Stimulated activated CD4-positive, alpha-beta T cell treated with anti-CD3 and anti-CD28 coated beads, TNF-alpha, amount 100 ng/mL, for 48 hours (primary cell): ENCODE measurements at places on chromosomes 1 and 21.
A peak's percentile ranks its signal among the peaks of the same experiment; 100 is the strongest.

DNA sequence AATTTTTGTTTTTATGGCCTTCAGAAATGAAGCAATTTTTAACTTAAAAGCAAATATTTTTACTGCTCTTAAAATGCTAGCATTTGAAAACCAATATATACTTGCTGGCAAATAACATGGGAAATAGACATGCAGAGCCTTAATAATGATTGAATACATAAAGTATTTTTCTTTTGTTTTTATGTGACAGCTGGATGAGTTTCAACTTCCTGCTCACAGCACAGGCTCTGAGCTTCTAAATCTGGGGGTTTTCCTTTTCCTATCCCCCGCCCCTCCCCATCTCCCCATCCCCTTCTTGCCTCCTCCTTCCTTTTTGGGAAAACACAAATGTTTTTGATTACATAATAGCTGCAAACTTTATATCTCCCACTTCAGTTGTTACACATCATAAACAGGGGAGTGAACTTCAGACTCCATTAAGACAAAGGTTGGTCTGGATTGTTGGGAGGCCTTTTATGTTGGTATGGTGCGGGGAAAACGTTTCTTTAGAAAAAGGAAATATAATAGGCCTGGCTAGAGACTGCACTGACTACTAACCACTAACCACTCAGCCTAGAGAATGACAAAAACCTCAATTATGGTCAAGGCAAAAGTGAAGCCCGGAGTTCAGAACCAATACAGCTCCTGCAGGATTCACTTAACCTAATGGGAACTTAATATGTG lies 116.1 kb upstream of the GORAB start:
- DNase-seq, result no peak

GRCh38 chr1:42133809-42134526 lies 19.2 kb upstream of the GUCA2B start:
- no peak for DNase-seq

GRCh38 chr21:34579411-34579810 lies 35.5 kb downstream of the RCAN1 start:
- DNase-seq, result no peak

- DNase-seq, result no peak
Observed at GRCh38 chr1:5637171-5637570, 355.1 kb downstream of the NPHP4 start.

DNA sequence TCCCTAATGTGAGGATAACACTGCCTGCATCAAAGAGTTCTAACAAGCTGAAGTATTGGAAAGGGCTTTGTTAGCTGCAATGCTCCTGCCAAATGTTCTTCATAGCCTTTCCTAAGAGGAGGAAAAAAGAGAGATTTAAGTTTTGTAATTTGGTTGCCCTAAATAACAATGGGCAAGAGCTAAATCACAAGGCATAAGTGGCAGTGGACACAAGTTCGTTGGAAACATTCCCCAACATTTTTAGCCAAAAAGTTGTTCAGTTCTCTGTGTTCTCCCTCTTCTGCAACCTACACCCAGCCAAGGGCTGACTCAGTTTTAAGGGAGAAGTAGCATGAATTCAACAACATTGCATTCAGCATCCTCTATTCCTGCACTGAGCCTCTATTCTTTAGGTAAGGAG lies 2.6 kb upstream of the UQCRHL start:
- no peak for DNase-seq

- DNase-seq, result no peak
Observed at GRCh38 chr1:158203693-158204457, 23.2 kb downstream of the CD1D start.

DNA sequence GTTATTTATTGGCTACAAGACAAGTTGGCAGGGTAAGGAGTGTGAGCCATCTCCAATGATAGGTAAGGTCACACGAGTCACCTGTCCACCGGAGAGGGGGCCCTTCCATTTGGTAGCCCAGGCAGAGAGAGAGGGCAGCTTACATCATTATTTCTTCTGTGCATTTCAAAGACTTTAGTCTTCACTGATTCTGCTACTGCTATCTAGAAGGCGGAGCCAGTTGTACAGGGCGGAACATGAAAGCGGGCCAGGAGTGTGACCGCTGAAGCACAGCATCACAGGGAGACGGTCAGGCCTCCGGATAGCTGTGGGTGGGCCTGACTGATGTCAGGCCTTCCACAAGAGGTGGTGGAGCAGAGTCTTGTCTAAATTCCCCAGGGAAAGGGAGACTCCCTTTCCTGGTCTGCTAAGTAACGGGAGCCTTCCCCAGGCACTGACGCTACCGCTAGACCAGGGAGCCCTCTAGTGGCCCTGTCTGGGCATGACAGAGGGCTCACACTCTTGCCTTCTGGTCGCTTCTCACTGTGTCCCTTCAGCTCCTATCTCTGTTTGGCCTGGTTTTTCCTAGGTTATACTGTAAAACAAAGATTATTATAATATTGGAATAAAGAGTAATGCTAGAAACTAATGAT lies 36.7 kb downstream of the ZNF695 start:
- peak; percentile 14 for DNase-seq

GRCh38 chr1:240029418-240029817 lies 62.3 kb upstream of the FMN2 start:
- no peak for DNase-seq

DNA sequence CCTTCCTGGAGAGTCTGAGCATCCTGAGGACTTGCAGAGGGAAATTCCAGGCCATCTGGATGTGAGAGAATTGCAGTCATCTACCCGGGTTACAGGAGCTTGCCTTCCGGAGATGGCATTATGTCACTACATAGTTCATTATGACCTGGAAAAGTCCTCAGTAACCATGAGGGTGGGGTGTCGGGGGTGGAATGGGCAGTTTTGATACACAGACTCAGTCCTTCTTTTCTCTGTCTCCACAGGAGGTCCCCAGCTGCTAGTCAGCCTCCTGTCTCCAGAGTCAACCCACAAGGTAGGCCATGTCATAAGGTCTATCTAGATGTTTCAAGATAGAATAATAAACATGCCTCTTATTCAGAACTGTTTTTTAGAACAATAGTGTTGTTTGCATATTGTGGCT lies 268.2 kb upstream of the SGIP1 start:
- DNase-seq, result no peak

DNA sequence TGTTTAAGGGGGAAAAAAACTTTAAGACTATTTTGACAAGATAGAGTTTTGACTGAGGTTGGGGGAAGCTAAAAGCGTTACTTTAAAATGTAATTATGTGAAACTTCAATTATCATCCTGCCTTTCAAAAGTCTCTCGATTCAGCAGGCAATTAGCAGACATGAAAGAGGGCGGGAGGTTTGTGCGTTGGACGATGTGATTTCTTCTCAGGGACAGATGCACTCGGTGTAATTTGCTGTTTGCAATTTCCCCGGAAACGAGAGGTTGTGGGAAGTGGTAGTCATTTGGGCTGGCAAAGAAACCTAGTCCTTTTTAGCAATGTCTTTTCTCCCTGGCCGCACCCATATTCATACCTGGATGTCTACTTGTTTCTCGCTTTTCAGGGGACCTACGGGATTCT lies 27.1 kb downstream of the KAZN start:
- no peak for DNase-seq

DNA sequence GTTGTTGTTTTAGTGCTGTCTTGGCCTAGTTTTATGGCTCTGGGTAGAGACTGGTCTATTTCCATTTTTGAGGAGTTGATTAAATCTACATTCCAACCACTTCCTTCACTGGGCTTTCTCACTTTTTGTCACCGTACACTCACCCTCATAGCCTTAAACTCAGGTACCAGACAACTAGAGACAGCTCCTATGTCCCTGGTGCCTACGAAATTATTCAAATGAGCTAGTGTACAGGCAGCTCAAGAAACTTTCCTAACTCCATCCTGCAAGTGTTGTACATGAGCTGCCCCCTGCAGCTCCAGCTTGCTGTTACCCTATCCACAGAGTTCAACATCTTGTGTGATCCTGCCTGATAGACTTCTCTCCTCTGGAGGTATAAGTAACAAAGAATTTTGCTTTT lies 704.8 kb upstream of the RGS18 start:
- no peak for DNase-seq

DNA sequence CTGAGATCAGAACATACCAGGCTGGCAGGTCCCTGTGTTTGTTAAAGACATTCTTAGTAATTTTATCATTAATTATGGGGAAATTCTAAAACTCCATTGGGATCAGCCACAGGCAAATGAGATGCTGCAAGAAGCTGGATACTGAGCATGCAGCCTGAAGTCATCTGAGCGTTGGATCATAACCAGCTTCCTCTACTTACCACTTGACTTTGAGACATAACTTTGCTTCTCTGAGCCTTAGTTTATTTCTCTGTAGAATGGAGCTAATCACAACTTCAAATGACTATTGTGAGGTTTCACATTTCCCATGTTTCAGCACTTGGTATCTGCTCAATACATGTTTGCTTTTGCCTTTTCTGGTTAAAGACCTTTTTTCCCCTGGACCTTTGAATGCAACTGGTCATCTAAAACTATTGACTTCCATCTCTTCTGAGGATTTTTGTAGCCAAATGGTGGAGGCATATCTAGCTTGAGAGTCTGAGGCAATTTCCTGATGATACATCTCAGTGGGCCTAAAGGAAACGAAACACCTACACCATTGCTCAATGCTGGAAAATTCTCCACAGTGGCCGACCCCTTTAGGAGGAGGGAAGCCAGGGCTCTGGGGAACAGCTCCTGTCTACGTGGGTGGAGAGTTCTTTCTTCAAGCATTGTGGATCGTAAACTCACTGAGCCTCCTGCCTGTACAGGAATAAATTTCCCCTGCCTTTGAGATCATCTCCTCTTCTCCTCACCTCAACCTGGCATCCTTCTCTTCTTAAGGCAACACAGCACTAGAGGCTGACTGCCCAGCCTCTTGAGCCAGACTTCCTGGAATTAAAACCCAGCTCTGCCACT lies 109.1 kb upstream of the HOOK1 start:
- no peak for DNase-seq

GRCh38 chr1:206710460-206710823 lies 25.7 kb downstream of the MAPKAPK2 start:
- no peak for DNase-seq

DNA sequence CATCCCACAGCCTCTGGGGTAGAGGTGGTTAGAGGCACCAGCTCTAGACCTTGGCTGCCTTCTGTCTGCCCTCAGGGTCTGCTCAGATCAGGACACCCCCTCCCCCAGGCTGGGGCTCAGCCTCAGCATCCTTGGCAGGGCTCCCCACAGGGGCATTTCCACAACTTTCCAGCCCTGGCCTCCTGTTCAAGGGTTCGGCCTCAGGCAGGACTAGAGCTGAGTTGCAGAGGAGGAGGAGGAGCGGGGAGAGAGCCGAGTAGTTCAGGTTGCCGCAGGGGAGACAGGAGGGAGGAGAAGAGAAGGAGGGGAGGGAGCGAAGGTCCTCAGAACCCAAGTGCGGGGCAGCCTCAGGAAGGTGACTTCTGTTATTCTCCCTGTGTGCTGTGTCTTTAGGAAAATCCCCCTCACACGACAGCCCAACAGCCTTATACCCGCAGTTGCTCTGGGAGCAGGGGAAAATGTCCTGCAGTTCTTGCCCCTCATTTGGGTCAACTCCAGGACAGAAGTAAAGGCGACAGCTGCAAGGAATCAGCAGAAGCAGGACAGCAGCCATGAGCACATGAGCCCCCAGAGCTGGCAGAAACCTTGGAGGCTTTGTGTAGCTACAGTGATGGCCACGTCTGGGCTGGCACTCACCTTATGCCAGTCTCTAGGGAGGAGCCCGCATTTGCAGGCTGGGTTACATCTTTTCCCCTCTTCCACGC lies 46.5 kb upstream of the TENT5B start:
- DNase-seq, result no peak

- no peak for DNase-seq
Observed at GRCh38 chr1:5991381-5992025, 722 bp downstream of the NPHP4 start.

GRCh38 chr1:180915426-180915965 lies 2.8 kb downstream of the KIAA1614 start:
- no peak for DNase-seq

DNA sequence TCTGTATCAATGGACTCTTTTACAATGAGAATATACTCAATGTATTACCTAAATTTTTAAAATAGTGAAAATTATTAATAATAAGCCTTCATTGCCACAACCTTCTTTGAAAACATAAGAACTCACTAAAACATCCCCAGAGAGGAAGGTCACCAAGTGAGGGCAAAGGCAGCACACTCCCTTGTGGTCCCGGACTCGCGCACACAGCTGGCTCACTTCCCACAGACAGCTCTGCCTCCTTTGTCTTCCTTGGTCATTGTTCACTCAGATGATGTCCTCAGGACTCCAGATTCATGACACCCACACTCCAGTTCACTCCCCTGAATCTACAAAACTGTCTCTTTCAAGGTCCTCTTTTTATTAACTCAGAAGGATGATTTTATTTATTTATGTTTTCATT lies 19.2 kb upstream of the UBR4 start:
- DNase-seq, result no peak

DNA sequence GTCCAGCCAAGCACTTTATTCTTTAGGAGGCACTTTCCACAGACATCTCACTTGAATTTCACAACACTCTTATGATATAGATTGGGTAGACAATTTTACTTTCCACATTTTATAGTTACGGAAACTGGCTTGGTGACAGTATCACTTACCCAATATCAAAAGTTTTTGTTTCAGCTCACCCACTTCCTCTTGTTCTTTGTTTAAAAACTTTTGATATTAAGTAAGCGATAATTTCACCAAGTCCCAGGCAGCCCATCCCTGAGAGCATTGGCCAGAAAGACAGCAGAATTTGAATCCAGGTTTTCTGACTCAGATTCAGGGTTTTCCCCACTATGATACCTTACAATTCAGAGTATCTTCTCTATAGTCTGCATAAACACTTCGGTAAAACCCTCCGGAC lies 60.0 kb downstream of the LRIG2 start:
- DNase-seq, result no peak

- DNase-seq, result no peak
Observed at GRCh38 chr1:232184561-232185530, 445.1 kb downstream of the SIPA1L2 start.

DNA sequence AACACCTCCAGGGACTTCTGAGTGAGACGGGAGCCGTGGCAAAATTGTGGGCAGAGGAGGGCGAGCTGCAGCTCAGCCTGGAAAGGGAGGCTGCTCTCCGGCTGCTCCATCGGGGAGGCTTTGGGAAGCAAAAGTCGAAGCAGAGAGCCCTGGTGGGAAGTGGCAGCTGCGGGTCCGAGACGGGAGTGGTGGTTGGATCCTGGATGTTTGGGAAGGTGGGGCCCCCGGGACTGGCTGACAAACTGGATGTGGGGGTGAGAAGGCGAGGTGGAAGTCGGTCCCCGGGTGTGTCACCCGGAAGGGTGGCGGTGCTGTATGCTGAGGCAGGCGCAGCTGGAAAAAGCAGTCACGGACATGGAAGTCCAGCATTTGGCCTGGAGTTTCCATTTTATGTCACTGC lies 52.1 kb downstream of the KCNAB2 start:
- DNase-seq, result no peak
